SK-MEL-5 (cell line): ENCODE measurements at places on chromosomes 12 and 14. TPM values are rescaled to one million over a fixed set of nuclear protein-coding genes. Genes with fewer than 3 reads are reported as not detected.

DNA sequence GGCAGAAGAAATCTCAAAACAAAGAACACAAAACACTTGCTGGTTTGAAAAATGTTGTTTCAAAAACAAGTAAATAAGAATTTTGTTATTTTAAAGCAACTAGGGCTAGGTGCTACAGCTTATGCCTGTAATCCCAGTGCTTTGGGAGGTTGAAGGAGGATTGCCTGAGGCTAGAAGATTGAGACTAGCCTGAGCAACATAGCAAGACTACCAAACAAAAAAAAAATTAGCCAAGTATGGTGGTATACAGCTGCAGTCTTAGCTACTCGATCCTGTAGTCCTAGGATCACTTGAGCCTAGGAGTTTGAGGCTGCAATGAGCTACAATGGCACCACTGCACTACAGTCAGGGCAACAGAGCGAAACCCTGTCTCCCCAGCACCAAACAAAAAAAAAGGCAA is 32.6 kb upstream of the MTERF2 start:
- DNase-seq: no peak

The RNASE3 gene
- total RNA-seq: not detected in 2 replicates

GRCh38 chr12:106780010-106780631 is 5.6 kb downstream of the RIC8B start:
- no peak for DNase-seq

DNA sequence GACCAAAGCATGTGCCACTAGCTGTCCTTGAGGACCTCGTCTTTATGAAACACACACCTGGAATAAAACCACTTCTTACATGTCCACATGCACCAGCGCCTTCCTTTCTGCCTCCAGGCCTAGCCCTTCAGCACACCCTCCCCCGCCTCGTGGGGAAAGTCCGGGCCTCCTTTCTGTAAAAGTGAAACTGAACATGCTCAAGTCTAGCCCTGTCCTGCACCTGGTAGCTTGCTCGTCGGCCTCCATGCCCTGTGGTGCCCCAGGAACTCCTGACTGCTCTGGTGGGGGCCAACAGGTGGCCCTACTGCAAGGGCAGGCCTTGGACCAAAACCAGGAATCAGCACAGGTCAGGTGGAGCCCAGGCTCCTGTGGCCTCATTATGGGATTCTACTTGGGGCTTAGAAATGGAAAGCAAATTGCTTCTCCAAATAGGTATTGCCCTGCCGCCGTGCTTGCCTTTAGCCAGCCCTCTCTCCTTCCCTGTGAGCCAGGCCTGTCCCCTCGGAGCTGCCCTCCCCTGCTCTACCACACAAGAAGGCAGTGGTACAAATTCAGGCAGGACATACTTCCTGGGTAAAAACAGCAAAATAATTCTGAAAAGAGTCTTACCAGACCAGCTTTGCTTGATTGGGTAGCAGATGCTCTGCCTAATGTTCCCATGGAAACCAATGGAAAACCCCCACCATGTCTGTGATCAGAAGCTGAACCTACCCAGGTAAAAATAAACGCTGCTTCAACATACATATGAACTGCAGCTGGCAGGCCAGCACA is 43.5 kb downstream of the ERH start:
- no peak for DNase-seq

- DNase-seq: no peak
Measured at GRCh38 chr12:117093431-117093830, 5.8 kb downstream of the TESC start.

- no peak for DNase-seq
Measured at GRCh38 chr14:21991130-21991529, 317.5 kb upstream of the OR4E1 start.

- no peak for DNase-seq
Measured at GRCh38 chr12:54147606-54148005, 41.2 kb downstream of the SMUG1 start.

DNA sequence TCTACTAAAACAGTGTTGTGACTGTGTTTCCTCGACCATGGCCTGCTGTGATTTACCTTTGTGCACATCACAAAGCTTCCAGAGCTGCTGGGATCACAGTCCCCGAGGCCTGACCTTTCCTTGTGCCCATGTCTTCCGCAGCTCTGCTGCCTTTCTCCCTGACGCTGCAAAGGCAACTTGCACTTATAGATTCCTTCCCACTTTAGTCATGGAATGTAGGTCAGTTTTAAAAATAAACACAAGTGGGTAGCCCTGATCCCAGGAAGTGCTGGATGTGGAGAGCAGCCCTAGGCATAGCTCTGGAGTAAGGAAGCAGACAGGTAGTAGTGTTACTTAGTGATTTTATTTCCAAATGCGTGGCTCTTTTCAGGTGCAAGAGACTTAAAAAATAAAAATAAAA is 825.7 kb downstream of the AACS start:
- DNase-seq: no peak

- no peak for DNase-seq
Measured at GRCh38 chr14:66369157-66369697, 116.9 kb upstream of the CCDC196 start.

DNA sequence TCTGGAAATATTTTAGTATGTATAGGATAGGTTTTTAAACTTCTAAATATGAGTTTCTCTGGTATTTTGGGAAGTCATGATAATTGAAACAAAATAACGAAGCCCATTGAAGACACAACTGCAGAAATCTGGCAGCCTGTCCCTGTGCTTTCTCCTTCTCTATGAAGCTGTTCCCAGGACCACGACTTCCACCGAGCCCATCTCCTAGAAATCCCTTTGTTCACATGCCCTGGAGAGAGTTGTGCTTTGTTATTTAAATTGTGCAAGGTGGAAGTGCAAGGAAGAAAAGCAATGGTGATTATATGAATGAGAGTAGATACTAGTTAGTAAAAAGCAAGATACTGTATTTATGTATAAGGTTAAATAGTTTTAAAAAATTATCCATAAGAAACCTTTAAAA is 32.2 kb downstream of the STK38L start:
- no peak for DNase-seq

The KRT85 gene
- total RNA-seq: not detected in 2 replicates

DNA sequence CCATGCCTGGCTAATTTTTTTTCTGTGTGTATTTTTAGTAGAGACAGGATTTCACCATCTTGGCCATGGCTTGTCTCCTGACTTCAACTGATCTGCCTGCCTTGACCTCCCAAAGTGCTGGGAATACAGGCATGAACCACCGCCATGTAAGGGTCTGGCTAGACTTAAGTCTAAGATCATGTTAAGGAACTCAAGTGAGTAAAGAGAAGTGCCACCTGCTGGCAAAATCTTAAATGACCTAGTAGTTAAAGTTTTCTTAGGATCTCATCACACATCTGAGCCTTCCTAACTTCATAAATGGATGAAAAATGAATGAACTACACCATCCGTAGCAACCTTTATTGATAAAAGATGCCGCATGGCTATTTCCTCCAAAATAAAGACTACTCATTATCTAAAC is 1.7 kb upstream of the C12orf56 start:
- peak; percentile 72 for DNase-seq

DNA sequence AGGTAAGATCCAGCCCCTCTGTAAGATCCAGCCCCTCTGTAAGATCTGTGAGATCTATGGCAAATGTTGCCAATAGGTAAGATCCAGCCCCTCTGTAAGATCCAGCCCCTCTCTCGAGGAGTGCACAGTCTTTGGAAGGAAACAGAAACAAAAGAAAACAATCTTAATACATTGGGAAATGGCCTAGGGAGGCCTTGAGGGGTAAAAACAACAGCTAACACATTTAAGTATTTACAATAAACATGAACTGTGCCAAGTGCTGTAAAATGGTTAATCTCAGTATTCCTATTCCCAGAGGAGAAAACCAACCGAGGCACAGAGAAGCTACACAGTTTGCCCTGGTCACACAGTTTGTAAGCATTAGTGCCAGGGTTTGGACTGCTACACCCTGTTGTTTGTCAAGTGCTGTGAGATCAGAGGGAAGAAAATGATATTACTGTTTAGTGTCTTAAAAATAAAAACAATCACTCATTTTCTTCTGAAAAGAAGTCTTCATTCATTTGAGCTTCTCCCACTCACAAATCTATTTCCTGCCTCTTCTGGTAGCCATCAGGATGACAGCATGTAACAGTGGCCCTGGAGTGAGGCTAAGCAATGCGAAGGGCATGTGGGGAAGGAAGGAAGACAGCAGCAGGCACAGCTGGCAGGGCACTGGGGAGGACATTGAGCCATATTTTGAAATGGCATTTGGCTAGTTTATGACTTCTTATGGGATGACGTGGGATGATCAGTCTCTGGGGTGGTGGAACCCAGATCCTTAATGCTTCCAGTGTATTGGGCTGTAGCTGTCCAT is 118.7 kb upstream of the PTPRQ start:
- peak; percentile 84 for DNase-seq

The SLC5A8 gene
- total RNA-seq: 0.08 TPM in 1 of 2 replicates, not detected in the other

DNA sequence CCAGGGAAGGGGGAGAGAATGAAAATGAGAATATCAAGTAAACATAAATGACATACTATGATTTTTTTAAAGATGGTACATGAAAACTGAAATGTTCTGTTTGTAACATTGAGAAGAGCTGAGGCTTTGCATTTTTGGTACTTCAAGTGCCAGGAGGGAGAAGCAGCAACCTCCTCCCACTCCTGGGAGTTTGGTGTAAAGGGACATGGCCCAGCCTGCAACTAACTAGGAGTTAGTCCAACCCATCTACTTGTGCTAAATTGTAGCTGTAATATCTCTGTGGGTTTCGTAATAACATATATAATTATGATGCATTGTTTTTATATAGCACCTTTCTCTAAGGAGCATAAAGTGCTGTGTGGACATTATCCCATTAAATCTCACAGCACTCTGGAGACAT is 517.5 kb downstream of the NELL2 start:
- no peak for DNase-seq

DNA sequence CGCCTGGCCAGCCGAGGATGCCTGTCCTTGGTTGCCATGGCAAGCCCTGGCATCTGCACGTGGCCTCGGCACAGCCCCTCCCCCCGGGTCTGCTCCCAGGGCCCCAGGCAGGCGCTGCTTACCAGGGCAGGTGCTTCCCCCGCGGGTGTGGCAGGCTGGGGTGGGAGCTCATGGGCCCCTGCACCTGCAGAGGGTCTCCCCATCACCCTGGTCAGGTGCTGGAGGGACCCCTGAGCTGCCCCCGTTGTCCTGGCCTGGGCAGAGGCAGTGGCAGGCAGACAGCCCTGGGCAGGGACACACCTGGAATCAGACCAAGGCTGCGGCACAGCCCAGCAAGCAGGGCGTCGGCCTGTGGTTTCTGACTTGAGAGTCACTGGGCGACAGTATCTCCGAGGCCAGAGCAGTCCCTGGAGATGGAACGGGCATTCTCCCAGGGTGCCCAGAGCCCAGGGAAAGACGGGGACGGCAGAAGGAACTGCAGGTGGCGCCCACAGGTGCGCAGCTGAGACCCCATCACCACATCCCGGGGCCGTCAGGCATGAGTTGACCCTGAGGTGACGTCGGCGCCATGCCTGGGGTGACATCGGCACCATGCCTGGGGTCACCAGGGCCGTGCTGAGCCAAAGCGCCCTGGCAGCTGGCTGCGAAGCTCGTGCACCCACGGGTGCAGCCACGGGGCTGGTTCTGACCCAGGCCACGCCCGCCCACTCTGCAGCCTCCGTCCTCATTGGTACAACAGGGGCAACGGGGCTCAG is 56.1 kb upstream of the FBRSL1 start:
- DNase-seq: no peak

The ETFBKMT gene
- 3.6 and 3.9 TPM in 2 replicates for total RNA-seq

GRCh38 chr12:59636945-59637691 is 41.3 kb downstream of the SLC16A7 start:
- no peak for DNase-seq

The BMP4 gene
- total RNA-seq: 2.6 and 2.8 TPM in 2 replicates

- DNase-seq: peak; percentile 64
Measured at GRCh38 chr12:21527451-21528180, 1.5 kb downstream of the SPX start.

DNA sequence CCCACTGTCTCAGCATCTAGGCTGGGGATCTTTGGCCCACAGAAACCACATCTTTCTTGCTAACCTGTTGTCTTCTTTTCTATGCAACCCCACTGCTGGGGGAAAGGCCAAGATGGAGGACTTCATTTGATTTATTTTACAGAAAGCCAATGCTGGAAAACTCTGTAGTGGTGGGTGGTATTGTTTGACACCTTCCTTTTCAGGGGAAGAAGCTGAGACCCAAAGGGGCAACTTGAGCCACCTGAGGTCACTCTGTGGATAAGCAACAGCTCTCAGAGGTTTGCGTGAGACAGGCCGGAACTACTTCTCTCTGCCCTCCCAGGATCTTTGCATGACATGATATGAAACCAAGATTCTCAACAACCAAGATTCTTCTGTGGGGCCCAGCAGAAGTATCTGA is 645.2 kb downstream of the VRK1 start:
- DNase-seq: no peak

The CABP1 gene
- total RNA-seq: 1.2 and 2.8 TPM in 2 replicates

- DNase-seq: no peak
Measured at GRCh38 chr12:18439541-18439940, 178.2 kb downstream of the PIK3C2G start.

GRCh38 chr14:84749191-84749955 is 780.6 kb upstream of the FLRT2 start:
- DNase-seq: no peak

DNA sequence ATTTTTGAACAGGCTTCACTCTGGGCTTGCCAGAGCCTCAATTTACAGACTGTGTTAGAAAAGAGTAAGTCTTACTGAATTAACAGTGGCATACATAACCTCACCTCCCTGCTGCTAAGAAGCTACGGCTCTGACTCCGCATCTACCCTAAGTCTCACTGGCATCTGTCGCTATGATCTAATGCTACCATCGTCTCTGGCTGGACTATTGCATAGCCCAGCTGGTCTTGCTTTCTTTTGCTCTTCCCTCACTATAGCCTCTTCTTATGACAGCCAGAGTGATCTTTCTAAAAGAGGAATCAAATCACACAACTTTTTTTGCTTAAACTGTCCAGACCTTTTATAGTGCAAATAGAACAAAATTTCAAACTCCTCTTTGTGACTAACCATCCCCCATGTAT is 81.1 kb downstream of the SLC24A4 start:
- DNase-seq: no peak

The SOAT2 gene
- not detected in 2 replicates for total RNA-seq

GRCh38 chr14:54797986-54798385 is 104.6 kb downstream of the GCH1 start:
- DNase-seq: no peak

DNA sequence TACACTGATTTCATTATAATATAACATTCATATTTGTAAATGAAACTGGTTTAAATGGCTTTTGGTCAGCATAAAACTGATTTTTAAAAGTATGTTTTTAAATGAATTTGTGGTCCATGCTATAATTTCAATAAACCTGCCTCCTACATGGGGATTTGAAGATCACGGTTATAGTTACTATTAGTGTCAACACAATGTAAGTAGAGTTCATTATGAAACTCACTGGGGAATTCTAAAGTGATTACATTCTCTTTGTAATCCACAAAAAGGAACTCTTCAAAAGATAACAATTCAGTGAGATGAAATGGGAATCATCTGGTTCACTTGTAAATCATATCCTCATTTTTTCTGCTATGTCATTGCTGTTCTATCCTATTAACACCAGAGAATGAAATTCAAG is 204.5 kb upstream of the G2E3 start:
- no peak for DNase-seq

DNA sequence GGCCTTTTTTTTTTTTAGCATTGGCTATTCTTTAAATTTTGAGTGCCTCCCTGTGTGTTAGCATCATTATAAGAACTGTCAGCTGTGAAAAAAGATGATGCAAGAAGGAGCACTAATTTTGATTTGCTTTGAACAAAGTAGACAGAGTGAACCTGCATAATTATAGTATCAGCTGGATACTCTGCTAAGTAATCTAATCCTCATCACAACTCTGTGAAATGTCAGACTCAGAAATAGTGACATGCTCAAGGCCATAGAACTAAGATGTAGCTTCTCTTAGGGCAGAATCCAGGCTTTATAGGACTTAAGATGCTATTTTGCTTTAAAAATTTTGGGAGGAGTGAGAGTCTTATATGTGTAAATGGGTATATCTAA is 31.9 kb downstream of the FBXO34 start:
- no peak for DNase-seq
